ENCODE measurements at places on chromosomes 11 and 22.
A peak's percentile ranks its signal among the peaks of the same experiment; 100 is the strongest.

DNA sequence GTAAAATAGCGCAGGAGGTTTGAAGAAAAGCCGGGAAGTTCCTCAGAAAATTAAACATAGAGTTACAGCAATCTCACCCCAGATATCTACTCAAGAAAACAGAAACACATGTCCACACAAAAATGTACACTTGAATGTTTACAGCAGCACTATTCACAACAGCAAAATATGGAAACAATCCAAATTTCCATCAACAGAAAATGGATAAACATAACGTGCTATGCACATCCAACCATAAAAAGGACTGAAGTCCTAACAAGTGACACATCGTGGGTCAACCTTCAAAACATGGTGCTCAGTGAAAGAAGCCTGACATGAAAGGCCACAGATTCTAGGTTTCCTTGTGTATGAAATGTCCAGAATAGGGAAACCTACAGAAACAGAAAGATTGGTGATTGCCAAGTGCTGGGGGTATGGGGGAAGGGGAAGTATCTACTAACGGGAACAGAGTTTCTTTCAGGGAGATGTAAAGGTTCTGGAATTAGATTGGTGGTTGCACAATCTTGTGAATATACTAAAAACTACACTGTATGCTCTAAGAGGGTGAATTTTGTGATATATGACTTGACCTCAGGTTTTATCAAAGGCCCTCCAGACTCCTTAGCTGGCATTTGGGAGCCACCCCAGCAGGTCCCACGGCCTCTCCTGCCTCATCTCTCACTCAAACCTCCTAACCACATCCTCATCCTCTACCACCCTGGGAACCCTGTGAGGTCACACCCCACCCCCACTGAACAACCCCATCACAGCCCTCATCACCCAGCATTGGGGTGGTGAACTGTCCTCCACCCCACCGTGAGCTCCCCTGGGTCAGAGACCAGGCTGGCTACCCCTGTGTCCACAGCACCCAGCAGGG is 69.2 kb upstream of the PRR5 start:
- DNase-seq = no peak

DNA sequence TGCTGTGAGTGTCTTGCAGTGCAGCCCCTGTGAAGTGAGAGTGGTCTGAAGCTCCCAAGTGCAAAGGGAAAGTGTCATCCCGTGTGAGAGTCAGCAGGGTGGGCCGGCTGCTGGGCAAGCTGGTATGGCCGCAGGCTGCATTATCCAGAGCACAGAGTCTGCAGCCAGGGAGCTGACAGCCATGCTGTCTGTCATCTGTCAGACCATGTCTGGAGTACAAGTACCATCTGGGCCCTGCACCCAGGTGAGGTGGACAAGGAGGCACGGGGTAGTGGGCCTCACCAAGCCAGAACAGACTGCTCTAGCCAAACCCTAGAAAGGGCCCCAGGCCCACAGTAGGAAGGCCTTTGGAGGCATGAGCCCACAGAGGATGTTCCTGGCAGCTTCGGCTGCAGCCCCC is 20.2 kb downstream of the LMO1 start:
- DNase-seq = no peak

GRCh38 chr22:31036671-31037550 is 44.2 kb upstream of the SMTN start:
- no peak for DNase-seq

- DNase-seq = no peak
Observed at GRCh38 chr11:64987998-64988854, 8.5 kb downstream of the BATF2 start.

DNA sequence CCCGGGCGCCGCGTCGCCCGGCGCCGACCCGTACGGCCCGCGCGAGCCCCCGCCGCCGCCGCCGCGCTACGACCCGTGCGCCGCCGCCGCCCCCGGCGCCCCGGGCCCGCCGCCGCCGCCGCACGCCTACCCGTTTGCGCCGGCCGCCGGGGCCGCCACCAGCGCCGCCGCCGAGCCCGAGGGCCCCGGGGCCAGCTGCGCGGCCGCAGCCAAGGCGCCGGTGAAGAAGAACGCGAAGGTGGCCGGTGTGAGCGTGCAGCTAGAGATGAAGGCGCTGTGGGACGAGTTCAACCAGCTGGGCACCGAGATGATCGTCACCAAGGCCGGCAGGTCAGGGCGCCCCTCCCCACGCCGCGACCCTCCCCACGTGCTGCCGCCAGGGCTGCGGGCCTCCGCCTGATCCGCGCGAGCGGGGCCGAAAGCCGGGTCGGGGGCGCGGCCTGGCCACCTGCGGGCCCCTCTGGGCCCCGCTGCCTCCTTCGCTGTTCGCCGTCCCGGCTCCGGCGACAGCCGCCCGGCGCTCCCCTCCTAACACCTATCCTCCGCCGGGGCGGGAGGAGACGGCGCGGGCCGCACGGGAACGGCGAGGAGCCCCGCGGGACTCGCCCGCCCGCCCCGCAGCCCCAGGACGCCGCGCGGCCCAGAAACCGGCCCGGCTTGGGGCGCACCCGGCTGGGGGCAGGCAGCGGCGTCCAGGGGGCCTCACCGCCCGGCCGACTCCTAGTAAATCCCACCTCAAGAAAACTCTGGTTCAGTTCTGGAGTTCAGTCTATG is 560 bp downstream of the TBX1 start:
- no peak for DNase-seq

- DNase-seq = no peak
Observed at GRCh38 chr11:70493891-70494290, 95.6 kb downstream of the CTTN start.

GRCh38 chr22:32076761-32077084 is 33.7 kb downstream of the SLC5A1 start:
- no peak for DNase-seq

DNA sequence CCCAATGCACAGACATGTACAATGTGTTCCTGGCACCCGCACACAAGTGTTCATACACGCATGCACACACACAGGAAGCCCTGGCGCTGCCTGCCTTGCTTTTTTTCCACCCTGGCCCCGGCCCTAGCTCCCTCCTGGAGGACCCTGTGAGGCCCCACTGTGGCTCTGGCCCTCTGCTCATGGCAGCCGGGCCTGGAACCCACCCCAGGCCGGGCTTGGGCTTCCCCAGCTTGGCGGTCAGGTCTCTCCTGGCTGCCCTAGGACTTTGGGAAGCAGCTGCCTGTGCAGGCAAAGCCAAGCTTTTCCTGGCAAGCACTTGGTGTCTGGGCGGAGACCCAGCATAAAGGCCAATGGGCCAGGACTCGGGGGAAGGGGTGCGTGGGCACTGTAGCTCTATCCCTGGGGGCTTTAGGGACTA is 30.5 kb downstream of the CD82 start:
- DNase-seq = no peak

GRCh38 chr11:14956111-14956510 is 16.0 kb downstream of the CALCA start:
- no peak for DNase-seq

GRCh38 chr11:35344681-35345574 is 74.4 kb downstream of the SLC1A2 start:
- DNase-seq = no peak

- DNase-seq = no peak
Observed at GRCh38 chr11:124174001-124174583, 9.1 kb upstream of the OR10D3 start.

GRCh38 chr22:30245985-30246813 is at the start of gene LIF:
Gene LIF (minus strand): TSS chr22:30246759. CDS start chr22:30246695, 64 bp downstream.
- DNase-seq = peak; percentile 30

DNA sequence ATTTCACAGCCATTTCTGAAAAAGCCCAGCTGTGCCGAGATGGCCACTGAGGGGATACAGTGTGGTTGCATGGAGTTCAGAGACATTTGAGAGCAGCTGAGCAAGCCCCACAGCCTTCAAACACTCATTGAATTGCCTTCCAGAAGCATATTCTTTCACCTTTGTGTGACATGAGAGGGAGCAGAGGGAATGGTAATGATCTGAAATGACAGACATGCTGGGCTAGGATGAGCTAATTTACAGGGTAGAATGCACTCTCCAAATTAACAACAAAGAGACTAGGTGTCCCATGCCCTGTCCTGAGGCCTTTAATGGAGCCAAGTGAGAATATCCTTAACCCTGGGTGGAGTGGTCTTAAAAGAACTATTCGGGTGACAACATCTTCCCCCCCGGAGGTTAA is 585.4 kb downstream of the NELL1 start:
- DNase-seq = no peak

GRCh38 chr11:79201677-79202347 is 239.0 kb downstream of the TENM4 start:
- no peak for DNase-seq

GRCh38 chr22:27596133-27596870 is 205.3 kb downstream of the MN1 start:
- no peak for DNase-seq

- DNase-seq = no peak
Observed at GRCh38 chr11:47533690-47534151, 19.2 kb downstream of the CELF1 start.

- no peak for DNase-seq
Observed at GRCh38 chr22:35465109-35465701, 65.3 kb downstream of the MCM5 start.

- DNase-seq = no peak
Observed at GRCh38 chr22:19510919-19511341, 13.3 kb downstream of the CLDN5 start.

DNA sequence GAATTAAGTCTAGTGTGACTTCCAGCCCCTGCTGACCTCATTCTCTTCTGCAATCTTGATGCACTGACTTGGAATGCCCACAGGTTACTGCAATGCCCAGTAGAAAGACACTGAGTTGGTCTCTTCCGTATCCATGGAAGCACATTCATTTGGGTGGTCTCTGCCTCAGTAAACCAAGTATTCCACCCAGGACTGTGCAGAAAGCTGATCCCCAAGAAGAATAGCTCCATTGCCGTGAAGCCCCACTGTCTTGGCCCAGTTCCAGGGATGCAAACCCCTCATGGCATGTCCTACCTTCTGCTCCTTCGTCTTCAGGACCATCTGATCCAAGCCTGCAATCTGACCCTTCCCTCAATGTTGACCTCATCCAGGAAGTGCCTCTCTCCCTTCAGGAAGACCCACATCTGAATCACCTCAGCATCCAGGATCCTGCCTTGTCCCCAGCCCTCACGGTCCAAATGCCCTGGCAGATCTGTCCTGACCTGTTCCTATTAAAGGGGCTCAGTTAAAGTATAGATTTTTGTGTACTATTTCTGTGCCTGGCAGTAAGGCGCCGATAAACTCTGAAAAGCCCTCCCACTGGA is 425.8 kb downstream of the SOX6 start:
- no peak for DNase-seq

GRCh38 chr22:23281406-23282088 is 101.2 kb downstream of the BCR start:
- DNase-seq = peak; percentile 60

GRCh38 chr22:37940698-37941376 is 12.6 kb downstream of the C22orf23 start:
- no peak for DNase-seq

DNA sequence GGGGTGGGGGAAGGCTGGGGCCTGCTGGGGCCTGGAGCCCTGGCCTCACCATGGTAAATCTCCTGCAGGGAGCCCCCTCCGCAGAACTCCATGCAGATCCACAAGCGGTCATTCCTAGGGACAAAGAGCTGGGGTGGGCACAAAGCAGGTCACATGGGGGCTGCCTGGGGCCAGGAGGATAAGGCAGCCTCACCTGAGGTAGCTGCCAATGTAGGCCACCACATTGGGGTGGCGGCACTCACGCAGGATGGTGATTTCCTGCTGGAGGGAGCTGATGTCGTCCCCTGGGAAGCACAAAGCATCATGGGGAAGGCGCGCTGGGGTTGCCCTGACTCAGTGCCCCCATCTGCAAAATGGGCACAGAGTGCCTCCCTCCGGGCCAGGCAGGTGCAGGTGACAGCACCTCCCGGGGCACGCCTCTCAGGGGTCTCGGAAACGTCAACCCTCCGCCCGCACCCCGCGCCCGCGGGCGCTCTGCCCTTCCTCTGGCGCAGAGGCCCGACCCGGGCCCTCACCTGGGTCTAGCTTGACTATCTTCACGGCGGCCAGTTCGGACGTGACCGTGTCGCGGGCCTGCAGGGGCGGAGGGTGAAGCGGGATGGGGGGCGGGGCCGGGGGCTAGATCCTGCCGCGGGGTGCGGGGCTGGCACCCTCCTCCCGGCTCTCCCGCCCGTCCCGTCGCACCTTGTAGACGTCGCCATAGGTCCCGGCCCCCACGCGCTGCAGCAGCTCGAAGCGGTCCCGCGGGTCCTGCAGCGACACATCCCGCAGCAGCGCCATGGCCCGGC is 450 bp downstream of the MAP4K2 start:
- no peak for DNase-seq

GRCh38 chr22:31584804-31585160 is 77.2 kb downstream of the PISD start:
- no peak for DNase-seq

- DNase-seq = no peak
Observed at GRCh38 chr11:43135966-43136534, 175.7 kb upstream of the API5 start.

DNA sequence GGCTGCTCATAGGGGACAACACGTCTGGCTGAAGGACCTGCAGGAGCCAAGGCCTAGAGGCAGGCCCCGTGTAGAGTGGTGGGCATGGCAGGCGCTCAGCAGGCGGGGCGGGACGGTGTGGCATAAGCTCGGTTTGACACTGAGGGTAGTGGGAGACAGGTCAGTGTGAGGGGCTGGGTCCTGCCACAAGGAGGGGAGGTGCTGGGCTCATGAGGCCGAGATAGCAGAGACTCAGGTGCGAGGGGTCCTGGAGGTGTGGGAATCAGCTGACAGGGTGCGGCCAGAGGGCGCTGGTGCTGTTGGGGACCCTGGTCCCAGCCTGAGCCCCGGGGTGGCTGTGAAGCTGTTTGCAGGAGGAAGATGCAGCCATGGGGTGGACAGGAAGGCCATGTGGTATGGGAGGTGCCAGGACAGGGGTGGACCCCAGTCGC is 6.7 kb downstream of the SLC22A12 start:
- DNase-seq = no peak

GRCh38 chr11:99098258-99098657 is 77.5 kb downstream of the CNTN5 start:
- no peak for DNase-seq
